ENCODE measurements at places on chromosomes 3 and 15. TPM values are rescaled to one million over a fixed set of nuclear protein-coding genes. Genes with fewer than 3 reads are reported as not detected.

Gene DNAH12
- polyA plus RNA-seq: 15.7 TPM

Gene FBLN2
- polyA plus RNA-seq: 172 TPM

Gene GPR176
- polyA plus RNA-seq: 23.1 TPM

Gene ECE2
- polyA plus RNA-seq: 1.1 TPM

Gene MBNL1
- 36.5 TPM for polyA plus RNA-seq

Gene FGF7
- polyA plus RNA-seq: 1.6 TPM

Gene C3orf18
- 14.9 TPM for polyA plus RNA-seq

Gene ANKRD63
- polyA plus RNA-seq: not detected

Gene RTP3
- 2.0 TPM for polyA plus RNA-seq

Gene LXN
- 15.1 TPM for polyA plus RNA-seq

Gene C3orf52
- 5.7 TPM for polyA plus RNA-seq

Gene OR4M2
- 6.4 TPM for polyA plus RNA-seq

Gene SPESP1
- 67.6 TPM for polyA plus RNA-seq

Gene LOXL1
- polyA plus RNA-seq: 56.8 TPM

Gene DAZL
- 124 TPM for polyA plus RNA-seq

Gene MAPKBP1
- polyA plus RNA-seq: 76.2 TPM

Gene SHISA5
- polyA plus RNA-seq: 117 TPM

Gene ANKRD34C
- polyA plus RNA-seq: 0.12 TPM

Gene HTR3E
- polyA plus RNA-seq: not detected

Gene FSTL1
- 122 TPM for polyA plus RNA-seq

Gene SAXO2
- 35.2 TPM for polyA plus RNA-seq

Gene GNAT1
- polyA plus RNA-seq: 2.3 TPM

Gene TTBK2
- 80.8 TPM for polyA plus RNA-seq

Gene SEMA6D
- 4.0 TPM for polyA plus RNA-seq

Gene COL6A5
- 2.6 TPM for polyA plus RNA-seq

Gene ADAMTS9
- 5.9 TPM for polyA plus RNA-seq

Gene CCDC54
- 112 TPM for polyA plus RNA-seq

Gene C2CD4B
- polyA plus RNA-seq: 0.26 TPM

Gene OSTN
- polyA plus RNA-seq: 0.16 TPM

Gene TRH
- polyA plus RNA-seq: 1.8 TPM

Gene CSK
- 45.6 TPM for polyA plus RNA-seq

Gene TAGLN3
- polyA plus RNA-seq: not detected
